ENCODE measurements at places on chromosomes 4 and X.

DNA sequence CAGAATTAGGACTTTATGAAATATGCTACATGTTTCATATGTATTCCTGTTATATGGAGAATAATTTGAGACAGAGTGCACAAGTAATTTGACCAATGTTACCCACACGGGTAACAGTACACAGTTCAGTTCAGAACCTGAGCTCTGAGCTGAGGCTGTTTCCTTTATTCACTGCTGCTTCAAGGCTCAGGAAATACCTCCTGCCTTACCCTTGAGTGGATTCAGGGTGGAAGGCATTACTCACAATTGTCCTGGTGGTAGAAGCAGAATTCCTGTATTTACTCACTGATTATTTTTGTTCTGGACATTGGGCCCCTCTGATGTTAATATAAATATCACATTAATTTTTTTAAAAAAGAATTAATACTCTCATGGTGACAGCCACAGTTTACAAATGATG, 73.5 kb upstream of the CAMK2D start:
- no peak for DNase-seq

DNA sequence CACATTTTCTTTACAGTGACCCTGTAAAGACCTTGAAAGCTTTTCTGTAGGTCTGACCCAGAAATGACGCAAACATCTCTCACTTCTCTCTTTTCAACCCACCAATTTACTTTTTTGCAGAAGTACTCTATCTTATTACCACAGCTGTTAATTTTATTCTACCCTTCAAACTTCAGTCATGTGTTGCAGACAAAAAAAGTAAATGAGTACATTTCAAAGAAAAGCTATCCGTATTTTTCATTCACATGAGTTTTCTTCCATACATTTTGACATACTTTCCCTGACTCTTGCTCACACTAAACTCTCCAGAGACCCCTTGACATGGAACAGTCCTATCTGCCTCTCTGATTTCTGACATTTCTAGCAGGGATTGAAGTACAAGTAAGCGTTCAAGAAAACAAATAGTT, 51.7 kb downstream of the SLC7A11 start:
- DNase-seq, result no peak

DNA sequence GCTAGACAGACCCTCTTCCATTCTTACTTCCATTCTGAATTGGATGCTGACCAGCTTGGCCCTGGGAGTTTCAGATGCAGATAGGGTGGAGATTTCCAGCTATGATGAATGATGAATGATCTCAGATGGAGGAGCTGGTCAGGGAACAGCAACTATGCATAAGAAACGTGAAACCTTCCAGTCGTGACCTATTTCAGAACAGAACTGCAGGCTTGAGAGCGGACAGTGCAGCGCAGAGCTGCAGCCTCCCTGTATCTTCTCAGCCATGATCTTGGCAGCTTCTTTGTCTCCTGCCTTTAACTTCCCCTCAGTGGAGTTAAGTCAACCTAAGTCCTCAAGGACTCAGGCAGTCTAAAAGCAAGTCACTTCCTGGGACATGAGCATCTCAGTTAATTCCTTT, 43.3 kb upstream of the HAND2 start:
- no peak for DNase-seq

GRCh38 chr4:144710526-144710912, 64.6 kb downstream of the HHIP start:
- no peak for DNase-seq

- DNase-seq, result no peak
Observed at GRCh38 chrX:118519411-118520215, 24.0 kb downstream of the DOCK11 start.

DNA sequence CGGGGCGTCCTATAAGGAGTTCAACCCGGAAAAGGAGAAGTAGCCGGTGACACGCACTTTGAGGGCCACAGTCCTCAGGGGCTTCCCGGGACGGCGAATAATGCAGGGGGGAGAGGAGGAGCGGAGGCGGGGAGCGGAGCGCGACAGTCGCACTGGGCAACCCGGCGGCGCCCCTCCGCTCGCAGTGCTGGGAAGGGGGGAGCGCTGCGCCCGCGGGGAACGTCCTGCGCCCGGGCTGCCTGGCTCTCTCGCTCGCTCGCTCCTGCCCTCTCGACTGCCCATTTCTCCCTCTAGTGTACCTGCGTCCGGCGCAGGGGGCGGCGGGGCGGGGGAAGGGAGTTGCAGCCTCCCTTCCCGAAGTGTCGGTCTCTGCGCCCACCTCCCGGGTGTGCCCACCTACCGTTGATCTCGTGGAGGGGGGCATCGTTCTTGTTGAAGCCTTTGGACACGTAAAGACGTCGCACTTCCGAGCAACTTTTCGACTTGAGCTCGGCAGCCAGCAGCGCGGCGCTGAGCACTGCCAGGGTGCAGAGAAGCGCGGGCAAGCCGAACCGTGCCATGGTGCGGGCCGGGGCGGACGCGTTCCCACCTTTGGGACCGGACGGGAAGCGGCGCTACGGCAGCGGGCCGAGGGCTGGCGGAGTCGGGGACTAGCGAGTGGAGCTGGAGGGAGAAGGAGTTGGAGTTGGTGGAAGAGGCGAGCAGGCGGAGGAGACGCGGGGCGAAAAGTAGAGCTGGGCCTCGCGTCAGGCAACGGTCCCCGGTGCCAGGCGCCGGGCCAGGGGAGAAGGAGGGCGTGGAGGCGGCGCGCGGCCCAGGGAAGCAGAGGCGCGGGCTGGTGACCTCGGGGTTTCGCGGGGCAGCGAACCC, 648 bp downstream of the GPC4 start:
- DNase-seq, result no peak

GRCh38 chrX:107454302-107454701, 4.8 kb downstream of the FRMPD3 start:
- DNase-seq, result no peak

Data from SHP77 (cell line).